ENCODE measurements at places on chromosomes 5 and 9.
A peak's percentile ranks its signal among the peaks of the same experiment; 100 is the strongest.

- peak; percentile 5 for DNase-seq
Observed at GRCh38 chr9:100352201-100352726, 478 bp downstream of the TEX10 start.

DNA sequence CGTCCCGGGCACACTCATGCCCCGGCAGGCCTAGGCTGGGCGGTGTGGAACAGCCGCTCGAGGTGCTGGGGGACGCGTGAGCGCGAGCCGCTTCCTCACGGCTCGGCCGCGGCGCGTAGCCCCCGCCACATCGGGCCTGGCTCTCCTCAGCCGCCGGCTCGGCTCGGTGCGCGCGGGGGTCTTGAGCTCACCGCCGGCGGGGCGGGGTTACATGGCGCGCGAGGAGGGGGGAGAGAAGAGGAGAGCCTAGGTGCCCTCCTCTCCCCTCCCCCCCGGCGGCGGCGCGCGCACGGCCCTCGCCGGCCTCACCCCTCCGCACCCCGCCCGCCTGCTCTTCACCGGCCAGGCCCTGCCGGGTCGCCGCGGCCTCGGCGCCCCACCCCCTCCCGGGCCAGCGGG lies 7.7 kb downstream of the RANBP6 start:
- DNase-seq = peak; percentile 53

- DNase-seq = no peak
Observed at GRCh38 chr5:137142346-137142745, 356.8 kb downstream of the SPOCK1 start.

- DNase-seq = no peak
Observed at GRCh38 chr5:68285075-68285840, 69.7 kb downstream of the PIK3R1 start.

GRCh38 chr5:127813633-127814587 lies 110.7 kb downstream of the CCDC192 start:
- peak; percentile 82 for DNase-seq

DNA sequence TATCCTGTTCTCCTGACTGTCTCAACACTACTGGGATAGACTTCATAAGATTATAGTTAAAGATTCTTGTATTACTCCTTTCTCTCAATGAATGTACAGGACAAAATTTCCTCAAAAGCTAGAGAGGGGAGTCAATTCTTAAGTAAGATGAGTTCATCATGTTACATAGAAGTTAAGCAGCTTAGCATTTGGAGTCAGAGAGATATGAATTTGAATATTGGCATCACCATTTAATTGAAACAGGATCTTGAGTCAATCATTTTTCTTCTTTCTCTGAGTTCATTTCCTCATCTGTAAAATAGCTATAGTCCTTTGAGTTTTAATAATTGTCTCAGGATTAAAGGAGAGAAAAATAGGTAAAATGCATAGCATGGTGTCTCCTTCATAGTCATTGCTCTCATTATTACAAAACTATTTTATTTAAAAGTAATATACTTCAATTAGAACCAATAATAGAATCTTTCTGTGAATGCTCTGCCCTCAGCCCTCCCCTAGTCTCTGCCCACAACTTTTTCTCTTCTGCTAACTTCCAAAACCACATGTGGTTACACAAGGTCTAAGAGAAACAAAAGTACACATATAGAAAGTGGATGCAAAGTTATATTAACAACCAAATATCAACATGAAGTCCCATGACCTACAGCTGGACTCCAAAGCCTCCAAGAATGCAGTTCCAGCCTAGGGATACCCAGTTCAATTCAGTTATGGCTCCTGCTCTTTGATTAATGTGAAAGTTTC lies 265.6 kb downstream of the TLE1 start:
- no peak for DNase-seq

DNA sequence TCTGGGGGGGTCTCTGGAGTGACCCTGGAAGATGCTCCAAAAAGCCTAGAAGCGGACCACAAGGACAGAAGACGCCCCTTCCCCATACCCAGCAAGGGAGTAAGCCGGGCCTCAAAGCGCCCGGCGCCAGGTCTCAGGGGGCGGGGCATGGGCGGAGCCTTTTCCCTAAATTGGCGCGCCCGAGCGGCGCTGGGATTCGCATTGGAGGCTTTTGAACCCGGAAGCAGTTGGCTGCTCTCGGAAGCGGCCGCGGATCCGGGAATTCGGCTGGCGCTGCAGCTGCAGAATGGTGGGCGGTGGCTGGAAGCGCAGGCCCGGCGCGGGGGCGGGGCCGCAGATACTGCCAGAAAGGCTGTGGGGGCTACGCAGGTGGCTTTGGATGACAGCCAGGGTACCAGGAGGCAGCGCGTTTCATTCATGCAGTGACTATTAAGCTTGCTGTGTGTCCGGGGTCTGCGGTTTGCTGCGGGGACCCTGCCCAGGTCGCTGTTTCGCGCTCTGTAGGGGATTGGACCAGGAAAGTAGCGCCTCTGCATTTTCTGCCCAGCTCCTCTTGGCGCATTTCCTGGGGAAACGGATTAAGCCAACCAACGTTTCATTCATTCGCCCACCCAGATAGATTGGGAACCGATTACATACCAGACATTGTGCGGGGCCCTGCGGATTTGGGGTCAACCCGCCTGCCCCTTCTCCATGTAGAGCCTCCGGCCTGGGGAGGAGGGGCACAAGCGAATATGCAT lies 83.0 kb upstream of the FREM1 start:
- DNase-seq = peak; percentile 85

DNA sequence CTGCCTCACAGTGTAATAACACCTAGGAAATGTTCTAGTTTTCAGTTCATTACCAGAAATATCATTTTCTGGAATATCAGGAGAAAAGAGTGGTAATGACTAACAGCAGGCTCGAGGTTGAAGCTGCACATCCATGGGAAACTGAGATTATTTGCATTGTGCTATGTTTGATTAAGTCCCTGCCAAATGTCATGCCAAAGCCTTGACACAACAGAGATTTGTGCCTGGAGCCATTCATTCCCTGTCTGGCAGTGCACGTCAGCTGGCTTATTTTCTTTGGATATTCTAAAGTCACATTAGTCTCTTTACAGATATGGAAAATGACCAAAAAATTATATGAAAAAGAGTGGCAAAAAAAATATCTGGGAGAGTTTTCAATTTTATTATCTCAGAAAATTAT lies 848.0 kb downstream of the PTPRD start:
- DNase-seq = no peak

DNA sequence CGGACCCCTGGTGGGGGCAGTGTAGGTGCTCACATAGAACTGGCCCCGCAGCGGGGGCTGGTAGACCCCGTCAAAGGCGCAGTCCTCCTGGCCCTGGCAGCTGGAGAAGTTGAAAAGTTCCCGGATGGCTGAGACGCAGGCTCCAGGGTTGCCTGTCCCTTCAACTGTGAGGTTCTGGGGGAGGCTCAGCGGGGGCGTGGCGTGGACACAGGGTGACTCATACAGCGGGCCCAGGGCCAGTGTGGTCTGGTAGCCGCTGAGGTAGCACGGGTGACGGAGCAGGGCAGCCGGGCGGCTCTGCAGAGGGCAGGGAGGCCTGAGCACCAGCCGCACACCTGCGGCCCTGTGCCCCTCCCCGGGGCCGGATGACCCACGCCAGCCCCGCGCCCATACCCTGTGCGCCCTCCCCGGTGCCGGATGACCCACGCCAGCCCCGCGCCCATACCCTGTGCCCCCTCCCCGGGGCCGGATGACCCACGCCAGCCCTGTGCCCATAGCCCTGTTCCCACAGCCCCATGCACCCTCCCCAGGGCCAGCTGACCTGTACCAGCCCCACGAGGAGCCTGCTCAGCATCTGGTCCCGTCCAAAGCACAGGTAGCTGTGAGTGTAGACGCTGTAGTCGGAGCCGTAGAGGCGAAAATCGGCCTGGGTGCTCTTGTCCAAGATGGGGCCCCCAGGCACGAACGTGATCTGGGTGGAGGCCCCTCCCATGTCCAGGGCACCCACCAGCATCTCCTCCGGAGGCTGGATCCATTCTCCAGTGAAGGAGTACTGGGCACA lies 5.0 kb downstream of the ENTPD8 start:
- peak; percentile 78 for DNase-seq

GRCh38 chr5:13470975-13471374 lies 473.5 kb downstream of the DNAH5 start:
- DNase-seq = no peak

GRCh38 chr9:134327671-134328231 lies 1.5 kb downstream of the RXRA start:
- DNase-seq = no peak

DNA sequence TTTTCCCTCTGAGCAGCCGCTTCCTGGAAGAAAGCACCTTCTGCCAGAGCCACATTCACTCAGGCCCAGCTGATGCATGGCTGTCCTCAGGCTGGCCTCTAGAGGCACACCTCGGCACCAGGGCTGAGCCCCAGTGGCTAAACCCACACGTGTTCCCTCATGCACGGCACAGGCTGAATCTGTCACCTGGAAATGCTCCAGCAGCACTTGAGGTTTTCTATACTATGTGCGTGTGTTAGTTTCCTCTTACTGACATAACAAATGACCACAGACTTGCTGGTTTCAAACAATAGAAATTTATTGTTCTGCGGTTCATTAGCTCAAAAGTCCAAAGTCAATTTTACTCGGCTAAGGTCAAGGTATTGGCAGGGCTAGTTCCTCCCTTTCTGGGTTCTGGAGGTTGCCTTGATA lies 141.4 kb downstream of the LRRC70 start:
- peak; percentile 4 for DNase-seq

GRCh38 chr9:82512728-82513127 lies 524.2 kb downstream of the SPATA31D1 start:
- no peak for DNase-seq

DNA sequence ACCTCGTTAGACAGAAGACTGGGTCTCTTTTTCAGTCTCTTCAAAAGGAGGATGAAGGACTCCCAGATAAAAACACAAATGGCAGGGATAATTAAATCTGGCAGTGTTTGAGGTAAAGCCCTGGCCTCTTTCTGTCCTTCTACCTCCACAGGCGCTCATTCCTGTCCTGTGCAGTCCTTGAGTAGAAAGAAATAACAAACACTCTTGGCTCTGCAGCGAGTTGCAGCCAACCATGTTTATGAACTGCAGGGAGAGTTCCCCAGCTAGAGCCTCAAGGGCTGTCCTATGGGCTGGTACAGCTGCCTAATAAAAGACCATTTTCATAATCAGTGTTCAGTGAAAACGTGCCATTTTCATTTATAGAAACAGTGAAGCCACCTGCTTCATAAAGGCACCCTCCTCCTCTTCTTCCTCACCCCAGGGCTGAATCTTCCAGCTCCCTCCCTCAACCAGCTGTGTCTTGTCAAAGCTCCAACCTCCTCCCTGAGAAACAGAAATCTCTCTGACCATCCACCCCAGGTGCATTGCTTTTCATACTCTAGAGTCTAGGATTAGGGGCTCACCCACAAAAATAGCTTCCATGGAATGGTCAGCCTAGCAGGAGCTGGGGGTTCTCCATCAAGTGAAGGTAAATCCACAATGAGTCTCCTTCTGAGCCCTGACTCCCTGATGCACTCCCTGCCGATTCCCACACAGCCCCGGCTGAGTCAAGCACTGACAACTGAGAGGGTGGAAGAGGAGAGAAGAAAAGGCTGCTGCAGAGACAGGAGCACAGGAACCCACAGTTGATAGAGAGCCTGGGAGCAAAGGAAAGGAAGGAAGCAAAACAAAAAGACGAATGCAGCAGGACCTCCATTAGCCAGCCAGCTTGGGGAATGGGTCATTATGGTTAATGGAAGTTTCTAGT lies 150.7 kb downstream of the CMYA5 start:
- no peak for DNase-seq

DNA sequence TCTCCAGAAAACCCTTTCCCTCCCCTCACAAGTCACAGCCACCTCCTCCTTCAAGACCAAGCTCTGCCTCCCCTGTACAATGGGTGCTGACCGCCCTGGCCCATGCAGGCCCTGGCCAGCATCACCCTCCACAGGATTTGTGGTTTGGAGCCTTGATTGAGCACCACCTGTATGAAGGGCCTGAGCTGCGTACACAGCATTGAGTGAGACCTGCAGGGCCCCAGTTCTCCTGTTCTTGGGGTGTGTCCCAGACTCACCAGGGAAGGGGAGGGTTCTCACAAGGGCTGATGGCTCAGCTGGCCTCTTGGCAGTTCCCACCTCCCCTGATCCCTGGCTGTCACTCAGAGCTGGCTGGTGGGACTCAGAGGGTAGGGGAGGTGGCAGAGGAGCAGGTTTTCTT lies 63.7 kb upstream of the IER5L start:
- DNase-seq = no peak

DNA sequence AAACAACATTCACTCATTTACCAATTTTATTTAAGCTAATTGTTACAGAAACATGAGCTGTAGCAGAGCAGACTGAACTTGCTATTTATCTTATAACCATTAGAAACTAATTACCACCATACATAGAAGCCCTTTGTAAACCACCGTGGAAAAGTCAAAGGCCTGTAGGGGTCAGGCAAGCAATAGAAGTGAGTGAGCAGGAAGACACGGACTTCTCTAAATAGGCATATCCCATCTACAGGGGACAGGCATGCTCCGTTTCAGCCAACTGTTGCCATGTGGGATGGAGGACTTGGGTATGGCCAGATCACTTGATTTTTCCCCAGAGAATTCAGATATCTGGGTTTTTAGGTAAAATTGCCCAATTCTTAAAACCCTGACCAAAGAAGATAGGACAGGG lies 44.8 kb downstream of the PRRC1 start:
- DNase-seq = peak; percentile 12

DNA sequence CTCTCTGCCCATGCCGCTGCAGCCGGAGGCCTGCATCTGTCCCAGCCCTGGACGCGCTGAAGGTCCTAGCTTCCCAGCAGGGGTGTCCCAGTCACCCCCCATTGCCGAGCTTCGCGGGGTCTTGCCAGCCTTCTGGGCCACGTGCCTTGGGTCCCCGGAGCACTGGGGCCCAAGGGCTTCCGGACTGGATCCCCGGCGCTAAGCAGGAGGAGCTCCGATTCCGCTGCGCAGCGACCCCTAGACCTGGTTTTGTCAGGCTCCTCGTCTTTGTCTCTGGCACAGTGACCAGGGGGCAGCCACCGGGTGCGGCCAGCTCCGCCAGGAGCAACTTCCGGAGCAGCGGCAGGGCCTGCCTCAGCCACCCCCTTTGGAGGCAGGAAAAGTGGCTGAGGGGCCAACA lies 3.3 kb upstream of the IRX1 start:
- DNase-seq = no peak

DNA sequence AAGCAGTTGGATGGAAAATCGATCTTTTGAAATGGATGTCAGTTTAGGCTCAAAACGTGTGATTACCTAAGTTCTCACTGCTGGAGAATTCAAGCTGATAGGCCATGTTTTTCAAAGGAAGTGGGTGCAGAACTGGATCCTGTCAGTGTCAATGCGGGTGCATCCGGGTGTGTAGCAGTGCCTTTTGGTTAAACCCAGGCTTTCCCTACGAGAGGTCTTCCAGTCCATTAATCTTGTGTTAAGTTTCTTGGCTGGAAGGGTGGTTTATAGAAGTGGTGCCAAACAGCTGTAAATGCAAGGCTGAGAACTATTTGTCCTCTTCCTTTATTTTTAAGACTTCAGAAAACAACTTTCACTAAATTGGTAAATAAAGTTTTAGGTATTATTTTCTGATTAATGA lies 71.9 kb downstream of the DAPK1 start:
- peak; percentile 78 for DNase-seq

DNA sequence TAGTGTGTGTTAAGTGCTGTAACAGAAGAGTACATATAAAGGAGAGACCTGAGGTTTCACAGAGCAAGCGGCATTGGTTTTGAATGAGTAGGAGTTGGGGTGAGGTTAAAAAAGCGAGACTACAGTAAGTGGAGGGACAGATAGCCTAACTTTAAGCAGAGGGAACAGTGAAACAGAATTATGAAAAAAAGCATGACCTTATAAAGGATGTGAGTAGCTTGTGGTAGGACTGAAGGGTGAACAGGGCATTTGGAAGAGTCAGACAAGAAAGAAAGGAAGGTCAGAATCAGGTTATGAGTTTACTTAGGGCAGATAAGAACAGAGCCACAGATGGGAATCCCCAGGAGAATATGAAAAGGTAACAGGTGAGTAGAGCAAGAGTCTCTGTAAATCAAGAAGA lies 22.5 kb downstream of the MSANTD3 start:
- no peak for DNase-seq

GRCh38 chr5:137700282-137700680 lies 35.6 kb downstream of the KLHL3 start:
- peak; percentile 76 for DNase-seq
